Suprapubic skin (tissue), 4 donors: ENCODE measurements at places on chromosomes 16 and 17.
A peak's percentile ranks its signal among the peaks of the same experiment; 100 is the strongest.

DNA sequence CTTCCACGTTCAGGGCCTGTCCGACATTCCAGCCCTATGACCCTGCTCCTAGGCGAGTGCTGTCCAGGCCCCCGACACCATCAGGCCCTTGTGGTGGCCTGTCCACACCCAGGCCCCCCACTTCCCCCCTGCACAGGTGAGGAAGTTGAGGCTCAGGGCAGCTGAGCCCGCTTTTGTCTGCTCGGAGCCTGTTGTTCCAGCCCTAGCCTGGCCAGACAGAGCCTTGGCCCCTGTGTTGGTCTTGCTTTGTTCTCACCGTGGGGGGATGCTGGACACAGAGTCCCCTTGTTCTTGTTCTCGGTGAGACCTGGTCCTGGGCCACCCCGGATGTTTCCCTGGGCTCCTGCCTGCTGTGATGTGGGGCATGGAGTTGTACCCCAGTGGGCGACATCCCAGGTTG, 52.1 kb upstream of the ZNF750 start:
- peaks cover 54% of the 10 kb centered on the region for H3K4me1 ChIP-seq
- no peak overlapping the region for H3K27ac ChIP-seq
- H3K4me3 ChIP-seq: no peak overlapping the region
- H3K27me3 ChIP-seq: no peaks in the 10 kb centered on the region
- H3K36me3 ChIP-seq: peaks cover 7% of the 10 kb centered on the region

DNA sequence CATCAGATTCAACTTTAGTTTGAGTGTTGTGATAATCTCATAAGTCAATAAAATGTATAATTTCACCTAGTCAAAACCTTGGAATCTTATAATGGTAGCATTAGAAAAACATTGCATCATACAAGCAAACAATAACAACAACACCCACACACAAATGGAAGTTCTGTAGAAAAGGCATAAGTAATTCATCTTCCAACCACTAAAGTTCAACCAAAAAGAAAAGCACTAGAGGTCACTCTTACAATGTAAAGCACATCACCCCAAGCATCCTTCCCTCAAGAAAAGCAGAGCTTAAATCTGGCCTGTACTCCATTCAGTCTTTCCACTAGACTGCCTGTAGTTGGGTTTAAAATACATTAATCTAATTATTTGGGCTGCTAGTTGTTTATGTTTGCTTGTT, 1.8 kb downstream of the CNTNAP4 start:
- no peaks in the 10 kb centered on the region for H3K4me1 ChIP-seq
- no peaks in the 10 kb centered on the region for H3K36me3 ChIP-seq
- H3K4me3 ChIP-seq: no peak overlapping the region
- H3K27me3 ChIP-seq: no peaks in the 10 kb centered on the region

DNA sequence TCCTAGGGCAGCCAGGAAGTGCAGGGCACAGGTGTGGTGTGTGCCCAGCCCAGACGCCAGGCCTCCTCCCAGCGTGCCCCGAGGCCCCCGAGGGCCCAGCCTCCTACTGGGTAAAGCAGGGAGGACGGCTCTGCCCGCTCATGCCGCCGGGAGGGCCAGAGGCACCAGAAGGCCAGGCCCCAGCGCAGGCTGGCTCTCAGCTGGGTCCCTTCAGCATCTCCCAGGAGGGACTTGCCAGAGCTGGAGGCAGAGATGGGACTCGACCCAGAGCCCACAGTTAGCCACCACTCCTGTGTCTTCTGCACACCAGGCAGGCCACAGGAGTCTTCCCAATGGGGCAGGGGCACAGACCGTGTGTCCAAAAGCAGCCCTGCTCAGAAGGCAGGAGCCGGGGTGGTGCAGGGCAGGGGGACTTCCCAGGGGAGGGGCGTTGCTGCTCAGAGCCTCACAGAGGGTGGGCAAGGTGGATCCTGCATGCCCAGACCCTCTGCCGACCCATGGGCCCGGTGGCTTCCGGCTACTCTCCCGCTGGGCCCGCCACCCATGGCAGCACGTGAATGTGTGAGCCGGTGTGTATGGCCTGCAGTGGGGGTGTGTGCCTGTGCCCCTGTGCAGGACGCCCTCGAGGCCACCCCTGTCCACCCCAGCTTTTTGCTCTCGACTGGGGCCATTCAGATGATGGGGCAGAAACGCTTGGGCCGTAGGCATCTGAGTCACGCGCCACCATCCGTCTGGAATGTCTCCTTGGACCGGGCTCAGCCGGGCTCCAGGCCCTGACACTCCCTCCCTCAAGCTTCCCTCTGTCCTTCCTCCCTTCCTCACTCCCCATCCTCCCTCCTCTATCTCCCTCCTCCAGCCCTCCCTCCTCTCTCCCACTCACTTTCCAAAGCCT, 5.7 kb upstream of the ZNF469 start:
- no peaks in the 10 kb centered on the region for H3K4me1 ChIP-seq
- no peak overlapping the region for H3K4me3 ChIP-seq
- H3K27me3 ChIP-seq: peaks cover 4% of the 10 kb centered on the region
- no peaks in the 10 kb centered on the region for H3K36me3 ChIP-seq
- no peak for DNase-seq
- no peak overlapping the region for H3K27ac ChIP-seq

- H3K36me3 ChIP-seq: no peaks in the 10 kb centered on the region
- DNase-seq: peak; percentile 31
- H3K4me3 ChIP-seq: no peak overlapping the region
These were observed 10.5 kb upstream of the C17orf58 start for GRCh38 chr17:68006797-68007196.

GRCh38 chr17:47066095-47066494, 87.0 kb upstream of the RPRML start:
- H3K4me3 ChIP-seq: no peak overlapping the region
- H3K4me1 ChIP-seq: peaks cover 23% of the 10 kb centered on the region
- no peak overlapping the region for H3K27ac ChIP-seq
- H3K27me3 ChIP-seq: no peaks in the 10 kb centered on the region
- DNase-seq: no peak
- H3K36me3 ChIP-seq: no peaks in the 10 kb centered on the region

DNA sequence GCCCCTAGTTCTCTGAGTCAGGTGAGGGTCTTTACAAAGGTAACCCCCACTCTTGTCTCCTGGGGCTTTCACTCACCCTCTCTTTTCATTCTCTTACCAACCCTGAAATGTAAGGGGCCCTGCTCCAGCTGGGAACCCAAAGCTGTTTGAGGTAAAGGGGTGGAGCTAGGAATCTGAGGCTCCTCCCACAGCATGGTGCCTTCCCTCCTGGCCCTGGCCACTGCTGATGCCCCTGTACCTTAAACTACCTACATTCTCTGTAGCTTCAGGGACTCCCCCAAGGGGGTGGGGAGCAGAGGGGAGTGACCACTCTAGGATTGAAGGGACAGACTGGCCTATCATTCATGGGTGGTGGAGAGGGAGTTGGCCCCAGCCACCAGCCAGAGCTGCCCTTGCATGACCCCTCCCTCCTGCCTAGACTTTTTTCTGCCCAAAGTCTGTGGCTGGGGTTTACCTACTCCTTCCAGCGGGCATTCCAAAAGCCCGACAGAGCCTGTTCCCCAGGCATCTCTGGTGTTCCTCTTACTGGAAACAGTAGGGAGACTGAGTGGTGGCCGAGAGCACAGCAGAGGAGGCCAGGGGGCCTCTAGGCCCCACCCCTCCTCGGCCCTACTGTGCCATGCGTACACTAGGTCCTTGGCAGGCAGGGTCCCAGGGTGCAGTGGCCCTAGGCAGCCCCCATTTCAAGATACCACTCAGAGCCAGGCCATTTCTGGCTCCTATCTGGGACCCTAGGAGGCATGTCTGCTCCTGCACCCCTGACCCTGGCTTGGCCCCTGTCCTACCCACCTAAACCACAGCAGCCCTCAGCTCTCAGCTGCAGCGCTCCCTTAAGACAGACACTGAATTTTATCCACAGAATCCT, 9.5 kb downstream of the DOK4 start:
- H3K4me1 ChIP-seq: peaks cover 47% of the 10 kb centered on the region
- peaks cover 38% of the 10 kb centered on the region for H3K36me3 ChIP-seq
- peak; percentile 74 for DNase-seq
- no peaks in the 10 kb centered on the region for H3K27me3 ChIP-seq
- no peak overlapping the region for H3K27ac ChIP-seq
- H3K4me3 ChIP-seq: no peak overlapping the region

DNA sequence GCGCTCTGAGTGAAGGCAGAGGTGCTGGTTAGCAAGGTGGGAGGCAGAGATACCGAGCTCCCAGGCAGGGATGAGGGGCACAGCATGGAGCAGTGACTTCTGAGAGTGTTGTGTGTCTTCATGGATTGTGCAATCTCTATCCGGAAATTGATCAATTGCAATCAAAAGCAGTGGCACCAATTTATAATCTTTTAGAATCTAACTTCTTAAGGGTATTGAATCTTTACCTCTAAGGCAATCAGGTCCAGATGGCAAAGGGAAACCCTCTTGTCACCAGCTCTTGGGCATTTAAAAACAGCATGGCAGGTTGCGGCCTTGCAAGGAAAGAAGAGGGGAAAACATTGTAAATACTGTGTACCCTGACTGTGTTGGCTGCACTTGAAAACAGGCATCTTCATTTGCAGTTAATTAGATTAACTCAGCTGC, 58.0 kb upstream of the MRTFB start:
- H3K36me3 ChIP-seq: no peaks in the 10 kb centered on the region
- H3K4me3 ChIP-seq: peak overlapping the region; percentile 2
- DNase-seq: peak; percentile 63
- no peaks in the 10 kb centered on the region for H3K27me3 ChIP-seq
- H3K27ac ChIP-seq: peak overlapping the region; percentile 89

GRCh38 chr16:1556254-1556653, 22.8 kb downstream of the TMEM204 start:
- no peak for DNase-seq
- H3K27ac ChIP-seq: no peak overlapping the region
- H3K4me1 ChIP-seq: peaks cover 19% of the 10 kb centered on the region
- H3K36me3 ChIP-seq: peaks cover 58% of the 10 kb centered on the region

DNA sequence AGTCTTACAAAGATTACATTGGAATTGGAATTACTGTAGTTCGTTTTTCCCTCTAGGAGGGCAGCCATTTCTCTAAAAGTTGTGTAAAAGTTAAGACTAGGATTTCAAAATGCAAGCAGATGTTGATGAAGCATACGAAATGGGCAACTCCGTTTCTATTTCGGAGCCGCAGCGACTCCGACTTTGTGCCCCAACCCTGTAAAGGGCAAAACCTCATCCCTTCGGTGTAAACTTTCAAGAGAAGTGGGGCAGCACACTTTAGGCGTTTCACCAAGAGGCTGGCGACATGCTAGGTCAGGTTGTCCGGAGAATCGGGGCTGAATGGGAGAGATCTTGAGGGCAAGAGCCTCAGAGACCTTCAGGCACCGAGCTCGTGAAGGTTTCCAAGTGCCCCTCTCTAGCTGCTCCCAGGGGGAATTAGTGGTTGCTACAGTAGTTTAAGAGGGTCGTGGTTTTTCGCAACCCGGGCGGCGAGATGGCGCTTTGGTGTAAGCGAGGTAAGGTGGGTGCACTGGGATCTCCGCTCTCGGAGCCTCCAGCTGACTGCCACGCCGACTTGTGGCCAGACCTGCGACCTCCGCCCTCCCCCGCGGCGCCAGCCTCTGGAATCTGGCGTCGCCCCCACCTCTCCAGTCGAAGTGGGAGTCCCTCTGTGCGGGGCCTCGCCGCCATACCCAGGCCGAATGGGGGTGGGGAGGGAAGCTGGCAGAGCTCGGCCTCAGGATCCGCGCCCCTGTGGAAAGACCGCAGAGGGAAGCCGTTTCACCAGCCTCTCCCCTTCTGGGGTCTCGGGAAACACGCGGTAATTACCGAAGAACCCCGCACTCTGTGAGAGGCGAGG, 1.0 kb upstream of the HEXIM2 start:
- peak overlapping the region; percentile 92 for H3K4me3 ChIP-seq
- peaks cover 2% of the 10 kb centered on the region for H3K36me3 ChIP-seq
- peak; percentile 87 for DNase-seq
- peak overlapping the region; percentile 100 for H3K27ac ChIP-seq

- H3K27ac ChIP-seq: no peak overlapping the region
- no peaks in the 10 kb centered on the region for H3K36me3 ChIP-seq
- H3K27me3 ChIP-seq: peaks cover 17% of the 10 kb centered on the region
- DNase-seq: no peak
These were observed 72.0 kb downstream of the CNGB1 start for GRCh38 chr16:57898961-57899360.

GRCh38 chr16:62929593-62929992, 893.4 kb upstream of the CDH8 start:
- no peaks in the 10 kb centered on the region for H3K27me3 ChIP-seq
- no peak overlapping the region for H3K4me3 ChIP-seq
- no peaks in the 10 kb centered on the region for H3K36me3 ChIP-seq
- no peak for DNase-seq

DNA sequence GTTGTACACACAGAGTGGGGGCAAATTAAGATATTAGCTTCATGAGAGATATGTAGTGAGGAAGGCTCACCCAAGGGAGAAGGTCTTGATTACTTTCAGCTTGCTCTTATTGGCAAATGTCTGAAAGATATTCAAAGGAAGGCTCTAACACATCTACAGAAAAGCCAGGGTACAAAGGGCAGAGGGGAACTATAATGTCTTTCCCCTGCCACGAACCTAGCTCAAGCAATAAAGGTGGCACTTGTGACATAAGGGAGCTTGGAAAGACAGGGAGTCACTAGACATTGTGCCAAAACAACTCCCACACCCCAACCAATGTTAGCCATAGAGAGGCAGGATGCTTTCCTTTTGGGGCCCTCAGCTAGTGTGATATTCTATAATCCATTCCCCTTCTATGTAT, 52.2 kb upstream of the SOX9 start:
- DNase-seq: no peak
- H3K36me3 ChIP-seq: no peaks in the 10 kb centered on the region
- no peaks in the 10 kb centered on the region for H3K4me1 ChIP-seq
- no peaks in the 10 kb centered on the region for H3K27me3 ChIP-seq
- H3K27ac ChIP-seq: no peak overlapping the region

- no peak overlapping the region for H3K27ac ChIP-seq
- H3K4me3 ChIP-seq: no peak overlapping the region
- H3K27me3 ChIP-seq: no peaks in the 10 kb centered on the region
- no peaks in the 10 kb centered on the region for H3K36me3 ChIP-seq
- no peak for DNase-seq
- no peaks in the 10 kb centered on the region for H3K4me1 ChIP-seq
These were observed 49.8 kb downstream of the TANC2 start for GRCh38 chr17:63015824-63016223.

DNA sequence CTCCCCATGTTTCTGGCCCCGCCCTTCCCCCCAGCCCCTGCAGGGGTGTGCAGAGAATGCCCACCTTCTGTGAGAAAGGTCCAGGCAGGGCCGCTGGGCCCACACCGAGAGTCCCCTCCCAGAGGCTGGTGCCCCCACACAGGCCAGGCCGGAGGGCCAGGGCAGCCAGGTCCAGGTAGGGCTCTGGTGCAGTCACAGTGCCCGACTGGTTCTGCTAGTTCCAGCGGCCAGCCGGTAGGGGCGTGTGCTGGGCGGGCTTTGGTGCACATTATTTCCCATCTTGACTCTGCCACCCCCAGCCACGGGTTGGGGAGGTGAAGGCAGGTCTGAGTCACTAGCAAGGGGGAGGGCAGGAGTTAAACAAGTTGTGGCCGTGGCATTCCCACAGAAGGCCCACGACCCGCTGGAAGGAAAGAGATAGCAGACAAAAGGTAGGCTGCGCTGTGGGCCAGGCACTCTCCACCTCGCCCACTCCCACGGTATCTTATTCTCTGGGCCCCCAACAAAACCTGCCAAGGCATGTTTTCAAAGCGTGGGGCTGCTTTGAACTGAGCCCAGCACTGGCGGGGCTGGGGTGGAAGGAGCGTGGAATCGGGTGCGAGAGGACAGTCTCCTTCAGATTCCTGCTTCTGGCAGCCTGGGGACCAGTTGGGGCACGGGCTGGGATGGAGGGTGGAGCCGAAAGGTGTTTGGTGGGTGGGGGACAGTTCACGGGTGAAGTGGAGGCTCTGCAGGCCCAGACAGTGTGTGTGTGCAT, 1.9 kb downstream of the EPN3 start:
- H3K27ac ChIP-seq: peak overlapping the region; percentile 78
- DNase-seq: no peak
- H3K36me3 ChIP-seq: no peaks in the 10 kb centered on the region
